Activated T-cell treated with anti-CD3 and anti-CD28 coated beads for 48 hours (primary cell): ENCODE measurements at places on chromosomes 3 and 15.

DNA sequence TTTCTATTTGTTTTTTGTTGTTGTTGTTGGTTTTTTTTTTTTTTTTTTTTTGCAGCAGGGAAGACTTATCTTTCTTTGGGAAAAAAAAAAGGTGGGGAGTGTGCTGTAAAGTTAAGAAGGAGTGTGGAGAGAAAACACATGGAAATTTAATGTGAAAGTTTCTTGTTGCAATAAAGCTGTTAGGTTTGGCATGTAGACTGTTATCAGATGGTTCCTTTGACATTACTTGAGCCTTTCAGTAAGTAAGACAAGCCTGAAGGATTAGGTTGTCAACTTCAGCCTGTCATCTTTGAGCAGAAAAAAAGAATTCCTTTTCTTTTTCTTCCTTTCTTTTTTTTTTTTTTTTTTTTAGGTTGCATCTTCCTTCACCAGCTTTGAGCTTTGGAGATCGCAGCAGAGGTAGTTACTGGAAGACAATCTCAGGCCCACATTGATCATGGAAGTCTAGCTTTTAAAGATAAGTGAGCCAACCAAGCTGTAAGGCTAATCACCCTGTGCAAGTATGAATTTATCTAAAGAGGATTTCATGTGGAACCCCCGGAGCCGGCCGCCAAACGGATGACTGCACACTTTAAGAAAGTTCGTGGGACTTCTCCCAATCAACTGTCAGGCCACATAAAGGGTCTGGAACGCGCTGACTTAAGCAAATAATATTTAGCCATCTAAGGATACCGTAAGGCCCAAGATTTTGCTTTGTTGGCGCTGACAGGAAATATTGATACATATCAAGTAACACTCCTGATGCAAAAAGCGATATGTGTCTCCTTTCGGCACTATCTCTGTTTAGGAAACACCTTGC, 1040.1 kb upstream of the NR2F2 start:
- DNase-seq: no peak

- DNase-seq: no peak
These were observed 30.3 kb downstream of the ALDH1L1 start for GRCh38 chr3:126149960-126150515.

- no peak for DNase-seq
These were observed 96.8 kb upstream of the SOX2 start for GRCh38 chr3:181614878-181615277.

- no peak for DNase-seq
These were observed 30.0 kb downstream of the CFAP100 start for GRCh38 chr3:126424751-126425150.

GRCh38 chr3:131704098-131704497, 201.3 kb upstream of the MRPL3 start:
- no peak for DNase-seq

DNA sequence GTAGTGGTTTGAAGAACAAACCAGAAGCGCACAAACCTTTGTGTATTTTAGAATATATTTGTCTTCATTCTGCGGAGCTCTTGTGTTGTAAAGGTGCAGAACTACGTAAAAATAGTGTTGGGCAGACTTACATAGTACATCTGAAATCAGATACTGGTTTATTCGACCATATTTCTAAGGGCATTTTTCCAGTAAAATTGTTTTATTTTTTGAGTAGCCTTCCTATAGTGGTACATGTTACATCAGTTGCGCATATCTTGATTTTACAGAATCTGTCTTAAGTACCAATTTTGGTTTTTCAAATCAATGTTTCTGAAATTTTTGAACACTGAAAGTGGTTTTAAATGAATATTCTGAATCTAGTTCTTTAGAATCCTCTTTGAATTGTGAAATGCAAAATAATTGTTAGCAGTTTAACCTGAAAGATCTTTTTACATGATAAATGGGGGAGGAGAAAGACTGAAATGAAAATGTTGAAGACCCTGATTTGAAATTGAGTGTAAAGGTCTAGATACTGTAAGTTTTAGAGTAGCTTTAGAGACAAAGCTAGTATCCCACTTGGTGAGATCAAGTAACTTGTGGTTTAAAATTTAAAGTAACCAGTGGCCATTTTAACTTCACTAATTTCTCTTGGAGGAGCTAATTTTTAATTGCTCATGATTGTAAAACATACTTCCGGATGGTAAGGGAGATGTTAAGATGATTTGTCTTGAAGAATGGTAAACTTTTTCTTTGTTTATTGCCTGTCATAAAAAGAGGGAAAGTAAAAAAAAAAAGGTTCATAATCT, 15.5 kb upstream of the CHD2 start:
- DNase-seq: no peak

- no peak for DNase-seq
These were observed 2.2 kb upstream of the MASP1 start for GRCh38 chr3:187293516-187294430.

GRCh38 chr3:188270423-188270972, 116.5 kb downstream of the LPP start:
- DNase-seq: no peak
